ENCODE measurements at places on chromosomes 2 and 18.

DNA sequence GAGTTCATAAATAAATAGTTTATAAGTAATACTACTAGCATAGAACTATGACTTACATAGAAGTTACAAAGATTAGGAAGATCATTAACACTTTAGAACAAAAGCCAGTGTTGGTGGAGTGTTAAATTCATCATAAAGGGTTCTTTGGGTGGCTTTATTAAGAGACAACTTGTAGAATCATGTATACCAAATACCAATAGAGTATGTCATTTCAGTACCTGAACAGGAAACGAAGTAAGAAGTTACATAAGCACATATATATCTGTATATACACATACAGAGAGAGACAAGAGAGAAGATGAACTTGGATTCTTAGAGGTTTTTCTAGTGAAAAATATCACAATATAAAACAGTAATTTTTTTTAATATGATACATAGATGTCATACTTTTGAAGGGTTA is 82.5 kb upstream of the OTX1 start:
- no peak for DNase-seq

- no peak for DNase-seq
Measured at GRCh38 chr2:127418300-127419111, at the start of gene PROC. Gene PROC (plus strand): TSS chr2:127418427. CDS start chr2:127419943, 1,516 bp downstream.

GRCh38 chr2:162265666-162266459 is 22.6 kb upstream of the FAP start:
- DNase-seq, result no peak

DNA sequence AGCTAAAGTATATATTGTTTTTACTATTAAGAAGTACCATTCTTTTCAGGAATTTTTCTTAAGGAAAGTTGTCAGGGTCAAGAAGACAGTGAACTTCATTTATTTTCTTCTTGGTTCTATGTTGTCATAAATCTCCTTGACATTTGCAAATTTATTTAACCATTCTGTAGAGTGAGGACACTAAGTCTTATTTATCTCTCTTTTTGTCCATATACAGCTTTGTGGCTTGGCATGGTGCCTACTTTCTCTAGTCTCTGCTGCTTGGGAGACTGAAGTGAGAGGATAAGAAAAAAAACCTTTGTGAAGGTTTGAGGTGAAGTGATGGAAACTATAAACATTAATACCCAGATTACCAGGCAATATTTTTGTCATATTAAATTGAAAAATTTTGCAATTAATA is 1389.4 kb downstream of the SUCLG1 start:
- no peak for DNase-seq

GRCh38 chr2:236550290-236550689 is 19.3 kb upstream of the ACKR3 start:
- DNase-seq, result no peak

- DNase-seq, result no peak
Measured at GRCh38 chr2:169354244-169354643, 8.1 kb downstream of the LRP2 start.

GRCh38 chr18:35728676-35729075 is 147.1 kb downstream of the GALNT1 start:
- no peak for DNase-seq

DNA sequence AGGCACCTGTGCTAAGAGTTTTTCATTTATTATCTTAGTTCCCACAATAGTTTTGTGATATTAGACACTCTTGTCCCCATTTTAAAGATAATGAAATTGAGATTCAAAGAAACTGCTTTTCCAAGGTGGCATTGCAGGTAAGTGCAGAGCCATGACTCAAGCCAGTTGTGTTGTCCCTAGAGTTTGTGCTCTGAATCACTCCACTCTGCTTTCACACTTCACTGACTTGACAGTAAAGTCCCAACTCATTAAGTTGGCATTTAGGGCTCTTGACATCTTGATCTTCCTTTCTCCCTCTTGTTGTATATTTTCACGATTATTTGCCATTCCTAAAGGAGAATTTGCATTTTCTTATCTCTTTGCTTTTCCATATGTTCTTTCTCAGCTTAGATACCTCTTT is 114.3 kb downstream of the DIS3L2 start:
- no peak for DNase-seq

DNA sequence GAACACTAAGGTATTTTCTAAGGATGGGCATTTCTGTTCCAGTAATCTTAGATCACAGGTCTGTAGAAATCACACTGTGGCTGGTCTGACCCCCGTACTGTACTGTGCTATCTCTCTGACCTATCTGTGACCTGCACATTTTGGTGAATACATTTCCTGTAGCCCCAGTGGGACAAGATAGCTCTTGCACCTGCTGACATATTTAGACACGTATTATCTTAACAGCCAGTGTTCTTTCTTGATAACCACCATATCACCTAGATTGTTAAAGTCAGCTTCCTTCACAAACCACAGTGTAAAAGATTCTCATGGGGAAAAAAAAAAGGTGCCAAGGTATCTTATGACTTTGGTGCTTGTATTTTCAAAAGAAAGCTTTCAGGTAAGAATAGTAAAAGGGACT is 39.8 kb upstream of the TMEM247 start:
- no peak for DNase-seq

- no peak for DNase-seq
Measured at GRCh38 chr2:216119986-216120385, 10.8 kb downstream of the XRCC5 start.

- DNase-seq, result no peak
Measured at GRCh38 chr2:234357666-234358065, 139.2 kb downstream of the ARL4C start.

DNA sequence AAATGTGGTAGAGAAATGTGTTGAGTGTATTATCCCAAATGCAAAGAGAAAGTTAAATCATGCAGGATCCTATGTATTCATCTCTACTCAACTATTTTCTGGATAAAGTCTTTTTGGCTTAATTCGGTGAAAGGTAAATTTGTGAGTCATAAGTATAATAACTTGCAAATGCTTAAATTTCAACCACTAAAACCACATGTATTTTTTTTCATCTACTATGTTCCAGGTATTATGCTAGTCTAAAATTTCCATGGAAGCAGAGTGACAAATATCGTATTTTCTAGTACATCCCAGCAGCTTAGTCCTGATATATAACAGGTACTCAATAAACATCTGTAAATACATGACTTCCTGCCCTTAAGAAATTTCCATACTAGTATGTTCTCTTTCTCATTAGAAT is 6.2 kb downstream of the ALS2 start:
- no peak for DNase-seq

GRCh38 chr2:30897539-30897938 is 90.3 kb upstream of the CAPN13 start:
- DNase-seq, result no peak

DNA sequence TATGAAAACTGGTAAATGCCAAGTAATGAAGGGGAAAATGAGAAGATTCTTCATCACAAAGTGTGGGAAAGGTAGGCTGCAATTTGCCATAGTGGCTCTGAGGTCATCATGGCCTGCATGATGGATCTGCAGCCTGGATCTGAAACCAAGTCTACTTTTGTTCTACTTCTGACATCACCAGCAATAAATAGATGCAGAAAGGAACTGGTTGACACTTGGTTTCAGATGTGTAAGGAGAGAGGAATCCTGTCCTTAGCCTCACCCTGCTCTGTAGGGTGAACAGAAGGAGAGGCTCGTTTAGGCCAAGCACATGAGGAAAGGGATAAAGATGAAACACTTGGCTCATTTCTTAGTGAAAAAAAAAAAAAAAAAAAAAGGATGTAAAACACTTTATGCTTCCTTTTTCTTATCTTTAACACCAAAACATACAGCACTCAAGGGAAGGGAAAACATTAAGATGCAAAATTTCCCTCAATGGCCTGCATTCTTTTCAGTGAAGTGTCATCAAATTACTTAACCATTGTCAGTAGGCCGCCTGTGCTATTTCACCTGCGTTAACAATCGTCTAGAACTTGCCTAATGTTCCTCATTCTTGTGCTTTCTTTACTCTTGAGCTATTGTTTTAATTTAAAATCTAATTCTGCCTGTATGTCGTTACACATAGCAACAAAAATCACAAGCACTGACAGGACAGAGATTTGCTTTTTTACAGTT is 3.9 kb downstream of the NEB start:
- no peak for DNase-seq

GRCh38 chr18:75207310-75208154 is 1.4 kb downstream of the PTGR3 start:
- DNase-seq, result no peak

- no peak for DNase-seq
Measured at GRCh38 chr2:74896232-74896631, 62.2 kb upstream of the POLE4 start.

DNA sequence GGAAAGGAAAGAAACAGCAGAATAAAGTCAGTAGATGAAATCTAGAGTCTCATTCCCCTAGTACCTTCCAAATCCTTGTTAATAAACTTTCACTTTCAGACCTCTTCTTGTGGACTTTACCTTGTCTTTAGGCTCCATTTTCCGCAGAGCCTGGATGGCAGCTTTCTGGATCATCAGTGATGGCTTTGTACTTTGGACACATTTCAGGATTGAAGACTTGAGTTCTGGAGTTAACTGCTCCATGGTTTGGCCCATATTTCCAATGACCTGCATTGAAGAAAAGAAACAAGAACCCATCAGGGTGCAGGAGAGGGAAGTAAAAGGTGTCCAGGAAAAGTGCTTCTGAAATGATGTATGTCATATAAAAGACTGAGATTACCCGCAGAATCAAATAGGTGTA is 14.4 kb downstream of the APOB start:
- no peak for DNase-seq

- no peak for DNase-seq
Measured at GRCh38 chr18:76195601-76196000, 299.4 kb downstream of the ZNF516 start.

GRCh38 chr2:46913471-46914381 is 1.9 kb downstream of the MCFD2 start:
- no peak for DNase-seq

- no peak for DNase-seq
Measured at GRCh38 chr18:67813380-67814028, 297.0 kb upstream of the DSEL start.

GRCh38 chr2:105836341-105836740 is 91.6 kb downstream of the NCK2 start:
- no peak for DNase-seq

DNA sequence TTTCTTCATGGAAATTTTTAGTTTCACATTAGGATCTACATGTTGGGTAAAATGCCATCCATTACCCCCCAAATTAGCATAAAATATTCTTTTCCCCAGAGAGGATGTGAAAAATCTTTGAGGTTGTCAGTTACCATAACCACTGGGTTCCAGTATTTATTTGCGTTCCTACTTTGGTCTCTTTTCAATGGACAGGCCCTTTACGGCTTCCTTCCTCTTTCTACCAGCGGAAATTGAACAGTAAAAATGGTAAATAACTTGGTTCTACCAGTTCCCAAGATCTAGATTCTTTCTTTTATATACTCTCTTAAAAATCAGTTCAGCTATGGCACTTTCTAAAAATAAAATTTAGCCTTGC is 169.2 kb upstream of the APCDD1 start:
- DNase-seq, result no peak

- DNase-seq, result peak; percentile 27
Measured at GRCh38 chr2:162153608-162154224, 1.7 kb upstream of the GCG start.

GRCh38 chr2:25690058-25690457 is 16.7 kb upstream of the DTNB start:
- DNase-seq, result no peak

GRCh38 chr2:102704531-102704930 is 57.3 kb upstream of the TMEM182 start:
- no peak for DNase-seq

GRCh38 chr2:105385731-105386540 is 12.9 kb downstream of the FHL2 start:
- no peak for DNase-seq

GRCh38 chr2:68768461-68768860 is 33.9 kb downstream of the ARHGAP25 start:
- DNase-seq, result no peak

GRCh38 chr2:24830786-24831185 is 37.6 kb downstream of the CENPO start:
- DNase-seq, result no peak

Measured in stimulated activated CD4-positive, alpha-beta T cell treated with anti-CD3 and anti-CD28 coated beads, Interleukin-12 subunit alpha, Interleukin-12 subunit beta, amount 100 ng/mL, for 48 hours (primary cell).